ENCODE measurements at places on chromosomes 13 and 19.

DNA sequence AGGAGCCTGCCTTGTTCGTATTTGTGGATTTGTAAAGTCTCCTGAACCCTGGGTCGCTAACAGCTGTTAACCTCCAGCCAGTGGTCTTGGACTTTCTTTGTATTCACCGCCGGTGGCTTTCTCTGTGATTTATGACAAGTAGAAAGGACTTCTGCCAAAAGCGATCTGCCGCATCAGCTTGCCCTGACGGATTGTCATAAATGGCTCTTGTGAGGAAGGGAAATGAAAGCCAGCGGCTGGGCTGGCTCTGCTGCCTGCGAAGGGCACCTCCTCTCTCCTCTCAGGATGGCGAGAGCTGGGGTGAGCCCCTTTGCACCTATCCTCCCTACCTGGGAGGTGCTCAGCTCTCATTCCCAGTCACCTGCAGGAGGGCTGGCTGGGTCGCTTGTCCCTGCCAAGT is 25.6 kb downstream of the DHRS12 start:
- DNase-seq, result no peak

- DNase-seq, result no peak
Measured at GRCh38 chr13:79527698-79528097, 46.7 kb downstream of the NDFIP2 start.

GRCh38 chr13:70125693-70126092 is 17.4 kb upstream of the KLHL1 start:
- DNase-seq, result no peak

- DNase-seq, result no peak
Measured at GRCh38 chr13:41554626-41555386, 97.5 kb downstream of the RGCC start.

DNA sequence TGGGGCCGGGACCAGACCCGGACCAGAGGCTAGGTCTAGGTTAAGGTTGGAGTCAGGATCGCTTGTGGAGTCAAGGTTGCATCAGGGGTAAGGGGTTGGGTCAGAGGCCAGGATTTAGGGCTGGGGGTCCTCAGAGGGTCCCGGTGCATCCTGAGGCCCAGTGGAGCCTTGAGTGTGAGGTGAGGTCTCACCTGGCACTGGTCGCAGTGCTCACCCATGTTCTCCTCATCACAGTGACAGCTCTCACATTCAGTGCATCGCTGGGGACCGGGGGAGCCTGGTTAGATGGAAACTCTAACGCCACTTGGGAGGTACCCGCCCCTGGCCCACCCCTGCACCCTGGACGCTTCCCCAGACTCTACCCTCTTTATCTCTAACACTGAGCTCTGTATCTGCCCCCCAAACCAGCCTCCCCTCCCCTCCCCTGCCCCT is 3.1 kb downstream of the HRC start:
- no peak for DNase-seq

GRCh38 chr19:58538257-58539168 is 5.4 kb upstream of the TRIM28 start:
- DNase-seq, result no peak

DNA sequence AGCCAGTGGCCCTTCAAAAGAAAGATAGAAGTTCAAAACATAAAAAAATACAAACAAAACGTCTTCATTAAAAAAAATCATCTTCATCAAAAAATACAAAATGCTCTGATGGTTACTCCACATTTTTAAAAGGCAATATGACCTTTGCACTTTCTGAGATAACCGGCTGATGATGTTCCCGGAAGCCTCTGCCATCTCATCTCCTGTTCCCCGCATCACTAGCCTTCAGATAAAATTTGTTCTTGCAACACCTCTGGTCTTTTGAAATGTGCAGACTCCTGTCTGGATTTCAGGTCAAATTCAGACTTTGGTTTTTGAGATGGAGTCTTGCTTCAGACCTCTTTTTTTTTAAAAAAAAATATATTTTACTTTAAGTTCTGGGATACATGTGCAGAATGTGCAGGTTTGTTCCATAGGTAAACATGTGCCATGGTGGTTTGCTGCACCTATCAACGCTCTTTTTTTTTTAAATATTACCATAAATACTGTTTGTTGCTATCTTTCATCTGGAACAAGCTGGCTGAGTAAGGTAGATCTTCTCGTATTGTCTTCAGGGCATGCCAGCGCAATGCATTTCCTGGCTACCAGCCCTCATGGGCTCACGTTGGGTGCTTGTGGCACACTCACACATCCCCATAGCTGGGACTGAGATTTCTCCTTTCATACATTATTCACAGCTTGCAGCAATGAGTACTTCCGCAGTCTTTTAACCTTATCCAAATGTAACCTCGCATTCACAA is 418.9 kb upstream of the ARGLU1 start:
- DNase-seq, result no peak

DNA sequence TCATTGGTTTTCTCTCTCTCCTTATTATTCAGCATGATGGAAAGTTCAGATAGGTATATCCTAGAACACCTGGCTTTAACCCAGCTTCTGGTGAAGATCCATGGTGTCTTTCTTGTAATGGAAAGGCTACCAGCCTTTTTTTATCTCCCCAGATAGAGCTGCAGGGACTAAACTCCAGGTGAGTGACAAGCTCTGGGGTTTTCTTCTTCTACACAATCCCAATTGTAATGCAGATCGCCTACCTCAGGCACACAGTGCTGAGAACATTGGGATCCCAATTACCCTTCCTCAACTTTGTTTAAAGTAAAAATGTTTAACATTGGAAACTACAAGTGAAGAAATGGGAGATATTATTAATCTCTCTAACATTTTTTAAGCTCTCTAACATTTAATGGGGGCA is 1851.7 kb downstream of the PCDH9 start:
- no peak for DNase-seq

GRCh38 chr13:73364736-73365135 is 305.9 kb downstream of the KLF5 start:
- no peak for DNase-seq

- no peak for DNase-seq
Measured at GRCh38 chr13:38657191-38657590, 29.7 kb upstream of the FREM2 start.

GRCh38 chr13:69202996-69203395 is 904.6 kb upstream of the ATXN8OS start:
- DNase-seq, result no peak

GRCh38 chr19:18297308-18297707 is 15.9 kb upstream of the JUND start:
- DNase-seq, result no peak

DNA sequence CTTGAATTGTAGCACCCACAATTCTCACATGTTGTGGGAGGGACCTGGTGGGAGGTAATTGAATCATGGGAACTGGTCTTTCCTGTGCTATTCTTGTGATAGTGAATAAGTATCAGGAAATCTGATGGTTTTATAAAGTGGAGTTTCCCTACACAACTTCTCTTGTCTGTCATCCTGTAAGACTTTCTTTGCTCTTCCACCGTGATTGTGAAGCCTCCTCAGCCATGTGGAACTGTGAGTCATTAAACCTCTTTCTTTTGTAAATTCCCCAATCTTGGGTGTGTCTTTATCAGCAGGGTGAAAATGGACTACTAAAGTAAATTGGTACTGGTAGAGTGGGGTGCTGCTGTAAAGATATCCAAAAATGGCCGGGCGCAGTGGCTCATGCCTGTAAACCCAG is 215.6 kb downstream of the LIG4 start:
- DNase-seq, result no peak

GRCh38 chr13:96075953-96076543 is 13.9 kb upstream of the HS6ST3 start:
- DNase-seq, result no peak

GRCh38 chr13:113749967-113750366 is 9.1 kb upstream of the TMEM255B start:
- DNase-seq, result no peak

DNA sequence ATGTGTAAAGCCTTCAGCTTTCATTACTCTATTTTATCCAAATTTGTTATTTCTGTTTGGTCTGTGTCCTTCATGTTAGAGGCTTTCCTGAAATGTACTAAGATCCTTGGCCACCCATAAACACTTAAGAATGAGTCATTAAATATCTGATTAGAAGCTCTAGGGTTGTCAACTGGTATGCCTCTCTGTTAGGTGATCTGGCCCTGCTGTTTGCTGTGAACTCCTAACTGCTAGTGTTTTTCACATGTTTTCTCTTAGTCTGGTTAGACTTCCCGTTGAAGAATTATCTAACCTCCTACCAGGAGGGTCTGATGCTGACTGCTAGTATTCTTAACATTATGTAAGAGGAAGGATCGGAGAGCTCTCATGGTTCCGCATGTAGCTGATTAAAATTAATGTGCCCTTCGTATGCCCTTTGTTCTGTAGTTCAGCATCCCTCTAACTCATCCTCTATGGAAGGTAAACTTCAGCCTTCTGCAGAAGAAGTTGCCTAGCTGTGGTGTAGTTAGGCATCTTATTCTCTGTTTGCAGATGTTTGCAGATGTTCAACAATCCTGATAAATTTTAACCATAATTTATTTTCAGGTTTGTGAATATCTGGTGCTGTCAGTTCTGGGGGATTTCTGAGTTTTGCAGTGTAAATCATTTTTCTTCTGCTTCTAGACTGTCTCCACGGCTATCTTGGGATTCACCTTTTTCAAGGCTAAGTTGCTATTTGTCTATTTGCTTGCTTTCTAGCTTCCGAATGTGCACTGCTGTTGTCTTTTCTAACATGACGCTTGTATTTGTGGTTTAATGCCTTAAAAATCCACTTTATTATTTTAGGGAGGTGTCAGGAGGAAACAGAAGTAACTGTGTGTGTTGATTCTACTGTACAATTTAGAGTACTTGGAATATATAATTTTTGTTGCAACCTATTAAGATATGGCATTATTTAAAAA is 207.2 kb upstream of the SPRY2 start:
- no peak for DNase-seq

DNA sequence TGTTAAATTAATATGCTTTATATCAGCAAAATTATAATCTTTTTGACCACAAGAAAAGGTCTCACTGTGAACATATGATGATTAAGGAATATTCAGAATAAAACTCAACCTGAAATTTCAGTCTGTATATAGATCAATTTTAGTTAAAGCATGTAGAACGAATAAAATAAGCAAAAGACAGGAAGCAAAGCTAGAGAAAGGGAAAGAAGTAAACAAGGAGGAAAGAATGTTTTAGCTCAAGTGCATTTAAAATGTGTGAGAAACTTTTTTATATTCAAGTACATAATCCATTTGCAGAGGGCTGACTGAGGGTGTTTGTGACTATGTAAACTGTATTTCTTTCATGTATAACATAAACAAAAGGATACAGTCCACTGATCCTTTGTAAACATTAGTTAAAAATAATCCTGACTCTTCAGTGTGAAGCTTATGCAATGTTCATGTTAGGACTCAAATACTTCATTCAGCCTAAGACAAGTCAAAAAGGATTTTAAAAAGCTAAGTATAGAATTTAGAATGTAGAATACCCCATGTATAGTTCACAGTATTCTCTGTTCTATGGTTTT is 472.1 kb downstream of the DIAPH3 start:
- no peak for DNase-seq

GRCh38 chr19:35223084-35223790 is 5.3 kb downstream of the FAM187B start:
- no peak for DNase-seq

DNA sequence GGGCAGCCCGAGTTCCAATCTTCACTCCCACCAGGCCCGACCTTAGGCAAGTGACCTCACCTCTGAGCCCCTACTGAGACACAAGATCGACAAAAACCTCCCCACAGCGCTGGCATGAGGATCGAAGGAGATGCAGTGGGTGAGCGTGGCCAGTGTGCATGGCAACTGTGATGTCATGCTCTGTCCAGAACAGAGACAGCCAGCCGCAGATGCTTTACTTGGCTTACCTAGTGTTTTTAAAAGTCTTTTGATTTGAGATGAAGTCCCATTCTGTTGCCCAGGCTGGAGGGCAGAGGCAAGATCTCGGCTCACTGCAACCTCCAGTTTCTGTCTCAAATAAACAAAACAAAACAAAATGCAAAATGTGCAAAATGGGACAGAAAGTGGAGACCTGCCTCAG is 47.4 kb upstream of the CCNE1 start:
- DNase-seq, result no peak

DNA sequence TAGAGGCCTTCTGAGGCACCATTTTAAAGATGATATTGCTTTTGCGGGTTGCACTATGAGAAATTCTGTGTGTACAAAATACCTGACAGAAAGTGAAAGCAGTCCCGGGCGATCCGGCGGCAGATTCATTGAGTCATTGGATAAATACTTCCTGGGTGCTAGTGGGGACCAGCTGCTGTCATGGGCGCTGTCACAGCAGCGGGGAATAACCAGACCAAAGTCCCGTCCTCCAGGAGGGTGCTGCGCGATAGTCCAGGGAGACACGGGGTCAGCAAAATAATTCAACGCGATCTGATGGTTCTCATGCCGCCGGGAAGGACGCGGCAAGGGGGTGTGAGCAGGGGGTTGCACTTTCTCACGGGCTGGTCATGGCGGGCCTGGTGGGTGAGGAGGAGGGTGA is 13.5 kb downstream of the ZFR2 start:
- DNase-seq, result no peak

DNA sequence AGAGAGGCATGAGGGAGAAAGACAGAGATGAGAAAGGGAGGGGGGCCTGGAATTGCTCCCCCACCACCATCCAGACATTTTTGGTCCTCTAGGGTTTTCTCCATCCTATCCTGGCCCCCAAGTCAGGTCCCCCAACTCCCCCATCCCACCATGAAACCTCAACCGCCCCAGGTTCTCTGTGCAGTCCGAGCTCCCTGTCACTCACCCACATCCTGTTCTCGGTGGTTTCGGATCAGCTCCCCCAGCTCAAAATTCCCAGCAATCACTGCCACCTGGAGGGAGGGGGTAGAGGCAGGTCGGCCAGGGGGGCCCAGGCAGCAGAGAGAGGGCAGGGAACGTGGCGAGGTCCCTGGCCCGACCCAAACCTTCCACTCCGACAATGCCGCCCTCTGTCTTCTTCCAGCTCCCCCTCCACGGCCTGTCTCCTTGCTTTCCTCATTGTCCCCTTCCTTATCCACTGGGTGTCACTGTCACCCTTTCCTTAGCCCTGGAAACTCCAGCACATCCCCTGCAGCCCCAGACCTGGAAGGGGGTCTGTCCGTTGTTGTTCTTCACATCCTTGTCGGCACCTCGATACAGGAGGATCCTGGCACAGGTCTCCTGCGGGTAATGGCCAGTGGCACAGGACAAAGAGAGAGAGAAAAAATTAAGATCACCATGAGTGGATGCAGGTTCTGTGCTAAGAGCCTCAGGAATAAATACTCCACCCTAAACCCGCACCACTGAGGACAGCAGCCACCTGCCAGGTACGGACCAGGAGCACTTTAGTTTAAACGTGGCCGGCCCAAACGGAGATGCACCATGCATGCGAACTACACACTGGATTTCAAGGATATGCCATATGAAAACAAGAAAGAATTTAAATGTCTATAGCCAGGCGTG is 15.4 kb downstream of the SHANK1 start:
- DNase-seq, result no peak

All from AG04449 (cell line).